Skeletal muscle cell (primary cell): ENCODE measurements at places on chromosomes 3 and 15.

DNA sequence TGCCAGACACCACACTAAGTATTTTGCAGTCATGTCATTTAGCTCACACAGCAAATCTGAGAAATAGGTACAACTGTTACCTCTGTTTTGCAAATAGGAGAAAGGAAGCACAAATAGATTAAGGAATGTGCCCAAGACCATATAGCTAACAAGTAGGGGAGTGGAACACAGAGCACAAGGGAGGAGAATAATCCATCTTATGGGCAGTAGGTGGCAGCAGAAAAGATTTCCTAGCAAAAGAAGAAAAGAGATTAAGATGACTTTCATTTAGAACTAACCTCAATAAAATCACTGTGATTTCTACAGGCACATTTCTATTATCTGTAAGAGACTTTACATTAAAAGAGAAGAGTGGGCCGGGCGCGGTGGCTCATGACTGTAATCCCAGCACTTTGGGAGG is 49.1 kb downstream of the NR1I2 start:
- DNase-seq, result no peak

DNA sequence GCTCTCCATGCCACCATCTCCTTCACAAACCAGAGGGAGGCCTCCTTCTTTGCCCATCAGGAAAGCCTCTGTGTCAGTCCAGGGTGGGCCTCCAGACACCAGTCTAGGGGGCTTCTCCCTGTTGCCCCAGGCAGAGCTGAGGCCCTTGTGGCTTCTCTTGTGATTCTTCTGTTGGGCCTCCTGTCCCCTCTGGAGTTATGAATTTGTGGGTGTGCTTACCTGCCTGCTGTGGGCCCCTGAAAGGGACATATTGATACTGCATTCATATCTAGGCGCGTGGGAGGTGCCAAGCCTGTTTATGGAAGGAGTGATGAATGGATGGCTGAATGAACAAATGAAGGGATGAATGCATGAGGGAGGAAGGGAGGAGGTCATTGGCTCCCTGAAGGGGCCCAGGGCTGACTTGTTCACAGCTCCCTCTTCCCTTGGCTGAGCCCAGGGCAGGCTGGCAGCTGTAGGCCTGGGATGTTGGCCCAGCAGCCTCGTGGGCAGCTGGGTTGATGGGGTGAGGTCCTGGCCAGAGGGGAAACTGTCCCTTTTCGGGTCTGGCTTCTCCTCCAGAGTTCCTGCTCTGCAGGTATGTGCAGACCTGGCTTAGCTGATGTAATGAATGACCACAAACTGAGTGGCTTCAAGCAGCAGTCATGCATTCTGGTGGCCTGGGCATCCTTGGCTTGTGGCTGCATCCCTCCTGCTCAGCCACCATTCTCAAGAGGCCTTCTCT is 195.4 kb downstream of the GOLGA6L6 start:
- DNase-seq, result no peak

DNA sequence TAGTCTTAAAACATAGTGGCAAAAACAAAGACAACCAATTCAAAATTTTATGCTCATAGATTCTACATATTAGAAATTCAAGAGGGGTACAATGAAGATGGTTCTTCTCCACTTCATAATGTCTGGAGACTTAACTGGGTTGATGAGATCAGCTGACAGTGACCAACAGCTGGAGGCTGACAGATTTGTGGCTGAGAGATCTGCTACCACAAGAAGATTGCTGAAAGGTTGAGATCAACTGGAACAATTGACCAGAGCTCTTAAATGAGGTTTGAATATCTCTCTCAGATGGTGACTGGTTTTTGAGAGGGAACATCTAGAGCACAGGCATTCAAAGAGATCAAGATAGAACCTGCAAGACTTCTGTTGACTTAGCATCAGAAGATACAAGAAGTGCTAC is 254.1 kb upstream of the ARPP21 start:
- DNase-seq, result no peak

DNA sequence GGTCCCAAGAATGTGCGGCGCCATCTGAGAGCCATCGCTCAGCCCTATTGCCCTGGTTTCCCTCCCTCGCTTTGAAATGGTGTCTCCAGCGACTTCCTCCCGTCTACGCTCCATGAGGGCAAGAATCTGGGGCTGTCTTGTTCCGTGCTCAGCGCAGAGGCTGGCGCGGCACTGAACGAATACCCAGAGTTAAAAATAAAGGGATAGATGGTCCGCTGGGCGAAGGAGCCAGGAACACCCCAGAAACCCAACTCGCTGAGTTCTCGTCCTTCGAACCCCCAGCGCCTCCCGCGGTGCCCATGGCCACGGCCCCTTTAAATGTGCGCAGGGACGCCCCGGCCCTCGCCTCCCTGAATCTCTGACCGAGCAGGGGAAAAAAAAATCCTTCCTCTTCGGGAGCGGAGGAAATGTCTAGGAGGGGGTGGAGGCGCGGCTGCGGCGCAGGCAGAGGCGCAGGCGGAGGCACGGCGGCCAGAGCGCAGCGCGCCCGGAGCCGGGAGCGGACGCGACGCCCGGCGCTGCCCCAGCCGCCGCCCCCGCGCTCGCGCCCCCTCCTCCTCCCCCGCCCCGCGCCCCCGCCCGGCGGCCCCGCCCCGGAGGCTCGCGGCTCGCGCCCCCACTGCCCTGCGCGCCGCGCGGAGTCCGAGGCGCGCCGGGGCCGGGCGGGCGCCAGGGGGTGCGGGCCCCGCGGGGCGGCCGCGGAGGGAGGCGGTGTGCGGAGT is 8.5 kb upstream of the FGD5 start:
- no peak for DNase-seq

DNA sequence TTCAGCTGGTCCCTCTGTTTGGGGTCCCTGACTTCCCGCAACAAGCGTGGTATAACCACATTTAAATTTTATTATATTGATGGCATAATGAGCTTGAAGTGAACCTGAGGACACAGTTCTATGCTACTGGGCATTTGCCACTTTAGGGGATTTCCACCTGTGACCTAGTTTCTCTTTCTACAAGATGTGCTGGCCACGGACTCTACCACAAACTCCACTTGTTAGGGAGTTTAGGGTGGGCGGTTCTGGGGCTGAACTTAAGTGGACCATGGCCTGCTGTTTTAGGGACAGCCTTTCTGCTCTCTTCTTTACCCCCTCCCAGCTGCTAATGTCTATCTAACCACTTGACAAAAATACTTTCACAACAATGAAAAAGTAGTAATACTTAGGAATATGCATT is 1199.1 kb downstream of the SI start:
- no peak for DNase-seq

DNA sequence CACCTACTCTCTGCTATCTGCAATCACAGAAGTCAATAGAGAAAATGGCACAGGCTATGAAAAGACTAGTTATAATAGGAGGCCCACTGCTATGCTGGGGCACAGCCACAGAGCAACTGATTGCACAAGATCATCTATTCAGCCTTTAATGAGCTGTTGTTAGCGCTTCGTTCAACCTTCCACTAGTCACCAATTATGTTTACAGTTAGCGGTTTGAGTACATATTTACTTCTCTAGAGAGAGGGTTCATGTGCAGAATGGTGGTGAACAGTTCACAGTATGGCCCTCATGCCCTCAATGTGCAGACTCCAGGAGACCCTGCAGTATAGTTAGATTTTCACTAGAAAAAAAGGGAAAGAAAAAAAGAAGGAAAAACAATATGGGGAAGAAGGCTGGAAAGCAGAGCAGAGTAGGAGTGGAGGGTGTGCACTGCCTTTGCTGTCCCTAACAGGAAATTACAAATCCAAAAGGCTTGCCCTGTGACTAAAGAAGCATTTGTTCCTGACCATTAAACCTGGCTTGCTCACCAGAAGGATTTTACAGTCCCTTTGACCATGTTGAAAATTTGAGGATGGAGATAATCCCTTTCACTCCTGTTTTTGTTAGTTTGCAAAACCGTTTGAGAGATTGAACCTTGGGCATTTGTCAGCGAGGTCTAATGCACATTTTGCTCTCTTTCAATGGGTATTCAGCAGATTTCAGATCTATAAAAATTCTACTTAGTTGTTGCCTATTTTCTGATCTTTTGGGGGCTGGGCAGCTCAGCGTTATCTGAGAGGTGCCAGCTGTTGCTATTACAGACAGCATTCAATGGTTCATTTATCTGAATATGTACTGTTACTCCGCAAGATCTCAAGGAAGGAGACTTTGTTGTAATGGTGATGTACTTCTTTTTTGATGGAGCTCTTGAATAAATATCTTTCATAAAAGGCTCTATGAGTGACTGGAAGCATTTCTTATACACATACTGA is 296.1 kb downstream of the LSAMP start:
- no peak for DNase-seq

DNA sequence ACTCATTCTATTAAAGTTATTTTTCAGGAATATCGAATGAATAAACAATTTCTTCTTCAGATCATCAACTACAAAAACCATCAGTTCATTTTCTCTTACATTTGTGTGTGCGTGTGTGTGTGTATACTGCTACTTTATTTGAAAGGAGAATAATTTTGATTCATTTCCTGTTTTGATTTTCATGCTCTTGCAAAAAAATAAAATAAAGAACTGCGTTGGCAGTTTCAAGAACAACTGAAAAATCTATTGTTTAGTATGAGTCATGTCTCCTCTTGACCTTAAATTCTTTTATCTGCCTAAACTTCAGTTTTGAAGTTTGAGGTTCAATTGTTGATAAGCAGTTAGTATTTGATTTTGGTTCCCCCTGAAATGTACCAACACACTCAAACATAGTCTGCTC is 540.8 kb downstream of the FGF12 start:
- no peak for DNase-seq

GRCh38 chr15:48507416-48508065 is 138.0 kb downstream of the FBN1 start:
- DNase-seq, result peak; percentile 20

- DNase-seq, result peak; percentile 92
Observed at GRCh38 chr15:101124731-101125451, 127.0 kb downstream of the CHSY1 start.

GRCh38 chr3:141108039-141108438 is 56.9 kb downstream of the SPSB4 start:
- DNase-seq, result no peak

- DNase-seq, result no peak
Observed at GRCh38 chr3:139811331-139811730, 123.7 kb upstream of the CLSTN2 start.

GRCh38 chr3:183085634-183086390 is 13.5 kb downstream of the MCCC1 start:
- DNase-seq, result no peak

DNA sequence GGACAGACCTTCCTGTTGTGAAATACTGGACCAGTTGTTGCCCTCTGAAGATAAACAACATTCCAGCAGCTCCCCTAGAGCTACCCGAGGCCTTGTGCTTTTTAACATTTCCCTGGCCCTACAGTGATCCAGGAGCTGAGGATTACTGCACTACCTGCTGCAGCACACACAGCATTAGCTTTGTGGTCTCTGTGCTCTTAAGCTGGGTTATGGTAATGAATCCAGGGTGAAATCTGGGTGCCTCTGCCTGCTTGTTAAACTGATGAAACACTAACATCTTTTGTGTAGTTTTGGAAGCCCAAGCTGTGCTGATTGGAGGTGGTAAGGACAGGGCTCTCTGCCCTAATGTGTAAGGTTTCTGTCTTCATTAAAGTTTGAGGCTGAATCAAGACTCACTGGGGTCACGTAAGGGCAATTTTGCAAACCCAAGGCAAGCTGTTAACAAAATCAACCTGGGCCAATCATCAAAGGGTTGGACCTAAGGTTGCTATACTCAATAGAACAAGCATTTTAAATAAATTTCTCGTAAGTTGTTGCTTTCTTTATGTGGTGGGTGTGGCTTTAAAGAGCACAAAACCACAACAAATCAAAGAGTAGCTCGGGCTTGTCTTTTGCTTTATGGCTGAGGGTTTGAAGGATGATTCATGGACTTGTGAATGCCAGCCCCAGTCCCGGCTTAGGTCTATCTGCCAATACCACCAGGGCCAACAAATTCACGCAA is 183.9 kb downstream of the TPRG1 start:
- peak; percentile 51 for DNase-seq

- DNase-seq, result peak; percentile 59
Observed at GRCh38 chr15:39230205-39230907, 350.5 kb upstream of the THBS1 start.

- DNase-seq, result no peak
Observed at GRCh38 chr3:13715167-13715954, 164.5 kb downstream of the WNT7A start.

GRCh38 chr15:29159771-29160455 is 109.7 kb downstream of the NSMCE3 start:
- no peak for DNase-seq
